BE2C (cell line): ENCODE measurements at places on chromosomes 13 and 19.

DNA sequence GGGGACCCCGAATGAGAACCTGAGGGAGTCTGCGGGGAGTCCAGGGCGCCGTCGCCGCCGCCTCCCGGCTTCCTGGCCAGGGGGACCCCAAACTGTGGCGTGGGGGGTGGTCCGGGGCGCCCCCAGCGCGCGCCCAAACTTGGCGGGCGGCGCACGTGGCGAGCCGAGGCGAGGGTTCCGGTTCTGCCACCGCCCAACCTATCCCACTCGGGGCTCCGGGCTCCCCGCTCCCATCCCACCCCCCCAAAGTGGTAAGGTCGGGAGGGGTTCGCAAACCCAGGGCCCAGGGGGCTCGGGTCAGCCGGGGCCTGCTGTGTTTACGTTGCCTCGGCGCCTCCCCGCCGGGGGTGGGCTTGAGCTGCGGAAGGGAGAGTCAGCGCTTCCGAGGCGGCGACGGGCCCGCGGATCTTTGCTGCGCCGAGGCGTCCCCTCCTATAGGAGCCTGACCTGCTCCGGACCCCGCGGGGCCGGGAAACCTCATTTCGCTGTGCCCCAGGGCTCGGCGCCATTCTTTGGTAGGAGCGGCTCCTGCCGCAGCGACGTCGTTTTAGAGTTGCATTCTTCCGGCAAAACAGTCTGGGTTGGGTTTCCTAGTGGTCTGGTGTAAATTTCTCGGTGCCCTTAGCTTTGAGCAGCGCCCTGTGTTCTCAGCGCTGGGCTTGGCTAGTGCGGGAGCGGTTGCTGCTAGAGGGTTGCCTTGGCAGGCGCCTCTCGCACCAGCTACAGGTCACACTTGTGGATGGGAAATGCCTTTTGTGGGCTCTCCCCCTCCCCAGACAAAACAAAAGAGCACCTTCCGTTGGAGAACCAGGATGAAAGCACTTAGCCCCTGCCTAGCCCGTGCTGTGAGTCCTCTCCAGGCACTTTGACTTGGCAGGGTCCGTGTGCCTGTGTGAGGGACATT, 1.2 kb downstream of the DAZAP1 start:
- no peak for DNase-seq

GRCh38 chr19:29259867-29260281, 46.9 kb upstream of the UQCRFS1 start:
- no peak for DNase-seq

DNA sequence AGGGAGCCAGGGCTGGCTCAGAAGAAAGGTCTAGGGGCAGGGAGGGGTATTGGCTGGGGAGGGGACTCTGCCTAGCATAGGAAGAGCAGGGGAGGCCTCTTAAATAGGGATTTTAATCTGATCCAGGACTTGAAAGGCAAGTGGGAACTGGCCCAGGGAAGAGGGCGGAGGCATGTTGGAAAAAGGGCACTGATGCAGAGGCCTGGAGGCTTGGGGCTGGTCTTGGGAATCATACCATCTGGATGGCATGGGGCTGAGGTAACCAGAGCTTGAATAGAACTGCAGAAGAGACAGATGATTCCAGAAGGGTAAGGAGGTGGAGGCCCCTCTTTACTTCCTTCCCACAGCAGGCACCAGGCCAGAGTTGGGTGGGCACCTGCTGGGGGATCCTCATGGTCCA, 29.1 kb downstream of the CERS4 start:
- no peak for DNase-seq

DNA sequence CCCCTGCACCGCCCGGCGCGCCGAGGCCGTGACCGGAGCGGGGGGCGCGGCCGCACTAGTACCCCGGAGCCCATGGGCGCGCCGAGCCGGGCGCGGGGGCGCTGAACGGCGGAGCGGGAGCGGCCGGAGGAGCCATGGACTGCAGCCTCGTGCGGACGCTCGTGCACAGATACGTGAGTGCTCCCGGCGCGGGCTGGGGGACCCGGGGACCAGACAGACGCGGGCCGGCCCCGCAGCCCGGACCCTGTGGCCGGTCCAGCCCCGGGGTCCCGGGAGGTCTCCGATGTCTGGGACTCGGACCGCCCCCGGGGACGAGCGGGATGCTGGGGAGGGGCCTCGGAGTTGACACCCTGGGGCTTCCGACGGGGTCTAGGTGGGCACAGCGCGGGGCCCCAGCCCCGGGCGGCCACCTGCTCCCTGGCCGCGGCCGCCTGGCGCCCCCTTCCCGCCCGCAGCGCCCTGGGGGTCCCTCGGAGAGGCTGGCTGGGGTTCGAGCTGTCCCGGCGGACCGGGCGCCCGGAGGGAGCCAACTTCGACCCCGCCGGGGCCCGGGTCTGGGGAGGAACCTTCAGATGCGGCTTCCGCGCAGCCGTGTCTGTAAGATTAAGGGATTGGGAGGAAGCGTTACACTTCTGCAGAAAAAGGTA, 568 bp downstream of the ATP11A start:
- no peak for DNase-seq

DNA sequence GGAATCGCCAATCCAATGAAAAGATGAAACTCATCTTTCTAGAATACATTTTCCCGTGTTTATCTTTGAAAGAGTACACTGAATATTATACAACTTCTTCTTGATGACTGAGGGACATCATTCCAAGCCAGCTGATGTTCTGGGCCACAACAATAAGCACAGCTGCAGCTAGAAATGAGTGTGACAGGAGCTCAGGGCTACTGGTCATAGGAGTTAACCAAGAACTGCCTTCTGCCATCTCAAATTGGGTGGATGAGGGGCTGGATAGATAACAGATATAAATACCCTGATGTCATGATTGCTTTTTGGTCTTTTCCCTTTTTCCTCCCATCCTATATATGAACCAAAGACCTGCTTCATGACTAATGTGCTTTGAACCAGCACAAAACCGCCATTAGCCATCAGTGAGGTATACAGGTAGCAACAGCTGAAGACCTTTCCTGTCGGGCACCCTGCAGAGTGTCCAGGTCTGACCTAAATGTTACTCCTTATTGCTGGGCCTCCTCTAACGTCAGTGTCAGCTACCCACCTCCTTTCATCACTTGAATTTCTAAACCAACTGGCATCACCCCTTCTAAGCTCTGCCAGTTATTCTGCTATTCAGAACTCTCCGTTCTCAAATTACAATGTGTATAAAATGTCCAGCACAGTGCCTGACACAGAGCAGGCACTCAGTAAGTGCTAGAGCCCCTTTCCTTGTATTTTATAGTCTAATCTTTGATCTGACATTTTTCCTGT, 178.2 kb downstream of the ENOX1 start:
- DNase-seq = no peak

GRCh38 chr19:49362048-49362928, at the start of gene TEAD2:
TSS of gene TEAD2 (minus strand) at chr19:49362416. CDS start at chr19:49360075, 2,341 bp downstream.
- peak; percentile 51 for DNase-seq

- peak; percentile 24 for DNase-seq
Observed at GRCh38 chr13:61874970-61875579, 459.4 kb upstream of the PCDH20 start.

- DNase-seq = no peak
Observed at GRCh38 chr13:31096654-31097302, 64.9 kb downstream of the HSPH1 start.
